ENCODE measurements at places on chromosomes 11 and 22.
A peak's percentile ranks its signal among the peaks of the same experiment; 100 is the strongest.

DNA sequence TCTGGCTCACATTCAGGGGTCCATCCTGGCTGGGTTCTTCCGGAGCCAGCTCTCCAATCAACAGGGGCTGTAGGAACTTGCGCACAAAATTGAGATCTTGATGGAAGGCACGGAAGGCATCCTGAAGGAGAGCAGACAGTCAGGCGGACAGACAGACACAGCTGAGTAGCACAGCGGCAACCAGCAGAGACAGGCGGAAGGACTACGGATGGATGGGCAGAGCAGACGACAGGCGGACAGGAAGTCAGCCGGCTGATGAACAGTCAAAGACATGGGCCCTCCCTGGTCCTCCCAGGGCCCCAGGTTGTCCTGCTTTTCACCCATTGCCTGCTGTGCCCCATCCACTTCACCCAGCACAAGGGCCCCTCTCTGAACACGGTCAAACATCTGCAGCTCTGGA, 11.3 kb downstream of the FADS3 start:
- DNase-seq = no peak

DNA sequence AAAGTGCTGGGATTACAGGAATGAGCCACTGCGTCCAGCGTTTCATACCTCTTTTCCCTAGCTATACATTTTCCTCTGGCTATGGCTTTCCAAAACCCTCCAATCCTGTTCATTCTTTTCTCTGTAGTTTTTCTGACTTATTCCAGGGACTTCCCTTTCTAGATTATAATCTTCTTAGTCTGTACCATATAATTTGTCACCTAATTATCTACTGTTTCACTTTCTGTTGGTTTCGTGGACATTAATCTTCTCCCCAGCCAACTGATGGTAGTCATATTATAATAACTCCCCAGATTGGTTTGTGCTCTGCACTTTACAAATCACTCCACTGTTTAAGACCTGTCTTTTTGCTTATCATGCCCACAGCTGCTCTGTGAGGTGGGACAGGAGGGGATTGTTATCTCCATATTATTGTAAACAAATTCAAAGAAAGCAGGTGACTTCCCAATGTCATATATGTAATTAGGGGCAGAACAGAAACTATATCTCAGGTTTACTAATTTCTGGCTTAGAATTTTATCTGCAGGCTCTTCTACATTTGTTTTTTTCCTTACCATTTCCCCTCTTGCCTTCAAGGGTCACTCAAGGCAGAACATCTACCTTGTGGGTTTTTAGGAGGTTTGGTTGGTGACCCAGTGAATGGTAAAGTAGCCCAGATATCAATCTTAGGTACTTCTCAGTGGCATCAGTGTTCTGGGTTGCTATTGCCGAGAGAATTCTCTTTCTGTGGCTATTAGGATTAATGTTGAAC, 23.9 kb downstream of the STIM1 start:
- peak; percentile 30 for DNase-seq

DNA sequence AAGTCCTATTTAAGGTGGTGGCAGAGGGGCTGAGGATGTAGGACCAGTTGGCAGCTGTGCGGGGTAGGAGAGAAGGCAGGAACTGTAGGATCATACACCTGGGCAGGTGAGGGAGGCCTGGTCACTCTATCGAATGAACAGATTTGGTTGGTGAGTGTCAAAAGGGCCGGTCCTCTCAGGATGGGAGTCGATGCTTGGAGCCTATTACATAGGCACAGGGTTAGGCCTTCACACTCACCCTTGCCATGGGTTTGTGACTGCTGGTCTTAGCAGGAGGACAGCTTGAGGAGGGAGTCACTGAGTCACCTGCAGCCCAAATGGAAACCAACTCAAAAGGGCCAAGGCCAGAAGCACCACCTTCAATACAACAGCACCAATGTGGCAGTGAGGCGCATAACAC, 80.2 kb upstream of the NARS2 start:
- no peak for DNase-seq

DNA sequence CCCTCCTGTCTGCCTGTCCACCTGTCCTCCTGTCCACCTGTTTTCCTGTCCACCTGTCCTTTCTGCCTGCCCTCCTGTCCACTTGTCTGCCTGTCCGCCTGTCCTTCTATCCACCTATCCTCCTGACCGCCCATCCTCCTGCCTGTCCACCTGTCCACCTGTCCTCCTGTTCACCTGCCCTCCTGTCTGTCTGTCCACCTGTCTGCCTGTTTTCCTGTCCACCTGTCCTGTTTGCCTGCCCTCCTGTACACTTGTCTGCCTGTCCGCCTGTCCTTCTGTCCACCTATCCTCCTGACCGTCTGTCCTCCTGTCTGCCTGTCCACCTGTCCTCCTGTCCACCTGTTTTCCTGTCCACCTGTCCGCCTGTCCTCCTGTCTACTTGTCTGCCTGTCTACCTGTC, 682.8 kb downstream of the TBC1D22A start:
- DNase-seq = no peak

DNA sequence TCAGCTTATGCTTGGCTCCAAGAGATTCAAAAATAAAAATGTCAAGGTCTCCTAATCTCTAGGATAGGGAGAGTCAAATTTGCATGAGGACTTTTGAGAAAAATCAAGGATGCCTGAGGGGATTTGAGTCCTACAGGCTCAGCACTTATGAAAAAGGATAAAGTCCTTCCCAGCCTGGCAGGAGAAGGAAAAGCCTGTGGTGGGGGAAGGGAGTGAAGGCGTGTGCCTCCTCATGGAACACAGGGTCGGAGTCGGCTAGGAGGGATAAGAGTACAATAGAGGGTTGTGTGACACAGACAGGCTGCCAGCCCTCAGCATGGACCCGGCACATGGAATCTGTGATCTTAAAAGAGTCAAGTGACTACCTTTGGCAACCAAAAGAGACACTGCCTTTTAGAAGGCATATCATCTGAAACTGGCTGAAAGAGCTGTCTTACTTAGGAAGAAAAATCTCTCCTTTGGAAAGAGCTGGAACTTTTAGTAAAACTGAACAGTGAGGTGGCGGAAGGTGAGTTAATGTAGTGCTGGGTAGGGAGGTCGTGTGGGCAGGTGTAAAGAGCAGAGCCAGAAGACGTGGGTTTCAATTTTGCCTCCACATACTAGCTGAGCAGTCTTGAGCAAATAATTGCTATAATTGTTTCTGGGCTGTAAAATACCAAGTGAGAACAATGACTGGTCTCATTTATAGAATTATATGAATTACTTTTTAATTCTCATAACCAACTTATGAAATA, 58.8 kb upstream of the RDX start:
- DNase-seq = no peak

- DNase-seq = no peak
Observed at GRCh38 chr22:41106122-41106968, 14.0 kb downstream of the EP300 start.

DNA sequence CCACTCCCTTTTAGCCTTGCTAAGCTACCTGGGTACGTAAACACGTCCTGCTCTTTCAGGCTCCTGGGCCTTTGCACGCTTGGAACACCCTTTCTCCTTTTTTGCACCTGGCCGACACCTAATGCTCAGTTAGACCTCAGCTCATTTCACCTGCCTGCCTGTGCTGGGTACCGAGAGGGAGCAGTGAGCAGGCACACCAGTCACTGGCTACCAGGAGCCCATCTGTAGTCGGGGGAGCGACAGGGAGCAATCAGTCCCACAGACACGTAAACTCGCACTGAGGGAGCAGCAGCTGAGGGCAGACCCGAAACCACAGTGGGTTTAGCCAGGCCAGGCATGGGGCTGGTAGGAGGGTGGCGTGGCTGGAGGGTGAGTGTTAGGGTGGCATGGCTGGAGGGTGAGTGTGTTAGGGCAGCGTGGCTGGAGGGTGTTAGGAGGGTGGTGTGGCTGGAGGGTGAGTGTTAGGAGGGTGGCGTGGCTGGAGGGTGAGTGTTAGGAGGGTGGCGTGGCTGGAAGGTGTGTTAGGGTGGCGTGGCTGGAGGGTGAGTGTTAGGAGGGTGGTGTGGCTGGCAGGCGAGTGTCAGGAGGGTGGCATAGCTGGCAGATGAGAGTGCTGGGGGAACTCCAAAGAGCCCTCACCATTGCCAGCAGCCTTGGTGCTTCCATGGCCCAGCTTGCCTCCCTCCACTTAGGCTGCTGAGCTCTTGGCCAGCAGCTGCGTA, 6.4 kb upstream of the GTSE1 start:
- no peak for DNase-seq

- DNase-seq = no peak
Observed at GRCh38 chr11:117414724-117415123, 87.1 kb downstream of the CEP164 start.

DNA sequence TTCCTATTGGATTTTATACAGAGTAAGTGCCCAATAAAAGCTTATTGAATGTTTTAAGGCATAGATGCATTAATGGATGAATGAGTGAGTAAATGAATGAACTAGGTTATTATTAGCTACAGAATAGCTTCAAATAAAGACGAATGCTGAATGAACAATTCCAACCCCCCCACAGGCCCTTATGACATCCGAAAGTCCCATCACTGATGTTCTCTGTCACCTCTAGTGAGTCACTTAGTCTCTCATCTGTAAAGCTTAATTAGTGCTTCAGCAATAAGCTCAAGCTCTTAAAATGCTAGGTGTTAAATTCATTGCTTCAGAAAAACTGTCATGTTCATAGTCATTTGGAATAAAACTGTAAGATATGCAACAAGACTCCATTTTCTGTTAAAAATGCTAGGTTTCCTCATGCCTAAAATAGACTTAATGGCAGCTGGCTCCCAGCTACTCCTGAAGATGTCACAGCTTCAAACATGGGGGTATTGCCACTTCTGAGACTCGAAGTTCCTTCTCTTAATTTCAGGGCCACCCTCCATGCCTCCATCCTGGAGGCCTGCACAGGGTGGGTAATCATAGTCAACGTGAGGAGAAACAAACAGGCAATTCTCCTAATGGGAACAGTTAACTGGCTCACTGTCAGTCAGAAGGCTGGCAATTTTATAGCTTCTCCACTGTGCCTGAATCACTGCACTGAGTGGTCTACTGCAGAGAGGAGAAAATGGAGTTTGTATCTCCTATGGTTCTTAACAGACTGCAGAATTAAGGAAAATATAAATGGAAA, 355.0 kb upstream of the CTSC start:
- DNase-seq = no peak

DNA sequence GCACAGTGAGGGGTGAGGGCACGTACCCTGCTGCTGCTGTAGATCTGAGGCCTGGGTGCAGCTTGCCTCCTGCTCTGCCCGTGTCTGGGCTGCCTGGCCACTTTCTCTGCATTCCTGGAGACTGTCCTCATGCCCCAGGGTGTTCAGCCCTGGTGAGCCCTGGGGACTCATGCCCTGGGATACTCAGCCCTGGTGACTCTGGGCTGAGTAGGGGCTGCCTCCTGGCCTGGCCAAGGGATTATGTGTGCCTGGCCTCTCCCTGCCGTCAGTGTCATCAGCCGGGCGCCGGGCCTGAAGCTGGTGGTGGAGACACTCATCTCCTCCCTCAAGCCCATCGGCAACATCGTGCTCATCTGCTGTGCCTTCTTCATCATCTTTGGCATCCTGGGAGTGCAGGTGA, 94.7 kb downstream of the CACNA1I start:
- no peak for DNase-seq

GRCh38 chr22:30324014-30324730, 2.6 kb downstream of the TBC1D10A start:
- peak; percentile 63 for DNase-seq

- DNase-seq = no peak
Observed at GRCh38 chr22:50735739-50736030, 2.3 kb upstream of the ACR start.

- DNase-seq = peak; percentile 72
Observed at GRCh38 chr11:44561275-44561805, 4.1 kb upstream of the CD82 start.

DNA sequence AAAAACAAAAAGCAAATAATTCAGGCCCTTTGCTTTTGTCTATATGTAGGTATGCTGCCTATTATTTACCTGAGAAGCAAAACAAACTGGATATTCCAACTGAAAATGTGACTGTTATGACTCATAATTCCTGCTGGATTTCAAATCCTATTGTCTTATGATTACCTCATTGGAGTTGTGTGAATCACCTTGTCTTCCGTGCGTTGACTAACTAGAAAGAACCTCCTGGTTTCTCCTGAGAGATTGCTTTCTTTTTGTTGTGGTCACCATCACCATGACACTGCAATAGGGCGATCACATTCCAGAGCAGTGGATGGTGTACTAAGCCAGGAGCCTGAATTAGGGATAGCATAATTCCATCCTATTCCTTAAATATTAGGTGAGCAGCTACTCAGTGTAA, 23.0 kb upstream of the EXPH5 start:
- DNase-seq = no peak

DNA sequence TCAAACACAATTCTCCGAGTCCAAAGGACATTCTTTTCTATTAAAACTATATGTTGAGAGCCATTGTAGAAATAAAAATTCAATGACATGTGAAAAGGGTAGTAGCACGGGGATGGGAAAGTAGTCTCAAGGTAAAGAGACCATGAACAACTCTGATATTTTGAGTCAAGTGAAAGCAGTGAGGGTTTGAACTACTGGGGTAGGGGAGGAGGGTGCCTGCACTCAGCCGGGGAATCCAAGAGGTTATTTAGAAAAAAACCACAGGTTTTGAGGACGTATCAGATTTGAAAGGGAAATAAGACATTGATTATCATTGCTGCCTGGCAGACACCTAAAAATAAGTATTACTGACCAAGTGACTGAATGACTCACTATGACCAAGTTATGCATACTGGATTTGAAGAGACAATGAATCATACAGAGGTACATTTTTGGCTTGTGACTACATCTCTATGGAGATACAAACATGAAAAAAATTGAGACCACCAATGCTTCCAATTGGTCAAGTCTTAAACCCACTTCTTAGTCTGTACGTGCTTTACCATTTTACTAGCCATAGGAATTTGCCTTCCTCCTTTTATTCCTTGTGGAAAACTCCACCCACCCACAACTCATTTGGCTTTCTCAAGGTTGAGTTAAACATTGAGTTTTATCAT, 2.2 kb upstream of the OR52H1 start:
- no peak for DNase-seq

- DNase-seq = no peak
Observed at GRCh38 chr11:58530236-58530635, 22.3 kb upstream of the OR5B21 start.

- no peak for DNase-seq
Observed at GRCh38 chr11:85044911-85045310, 582.2 kb downstream of the DLG2 start.

GRCh38 chr11:85464283-85464682, 162.9 kb downstream of the DLG2 start:
- no peak for DNase-seq

- no peak for DNase-seq
Observed at GRCh38 chr11:98725471-98725870, 295.3 kb upstream of the CNTN5 start.

GRCh38 chr11:73137262-73137943, 4.7 kb downstream of the FCHSD2 start:
- DNase-seq = no peak

GRCh38 chr22:50305923-50306566, 1.4 kb downstream of the PLXNB2 start:
- peak; percentile 66 for DNase-seq

- DNase-seq = no peak
Observed at GRCh38 chr11:12157241-12157661, 46.9 kb downstream of the MICAL2 start.

GRCh38 chr11:57899378-57899777, 124.3 kb upstream of the OR9Q1 start:
- no peak for DNase-seq
